ENCODE measurements at places on chromosomes 5 and 9.

GRCh38 chr9:18360005-18360404, 113.9 kb upstream of the ADAMTSL1 start:
- no peak for DNase-seq

GRCh38 chr9:131284856-131285255, 4.7 kb upstream of the PLPP7 start:
- no peak for DNase-seq

DNA sequence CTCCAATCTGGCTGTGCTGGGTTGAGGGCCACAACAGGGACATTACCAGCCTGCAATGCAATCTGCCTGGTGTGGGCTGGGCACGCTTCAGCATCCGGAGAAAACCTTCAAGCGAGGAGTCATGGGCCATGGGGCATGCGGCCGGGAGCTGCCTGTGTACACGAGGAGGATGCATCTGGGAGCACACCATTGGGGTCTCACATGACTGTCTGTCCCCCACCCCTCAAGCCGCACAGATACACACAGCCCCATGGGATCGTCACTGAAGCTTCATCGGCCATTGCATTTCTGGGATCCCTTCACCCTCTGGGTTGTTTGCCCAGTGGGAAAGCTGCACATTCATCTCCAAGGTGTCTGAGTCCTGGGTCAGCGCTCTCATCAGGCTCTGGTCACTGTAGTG, 9.9 kb downstream of the LCN1 start:
- DNase-seq = no peak

DNA sequence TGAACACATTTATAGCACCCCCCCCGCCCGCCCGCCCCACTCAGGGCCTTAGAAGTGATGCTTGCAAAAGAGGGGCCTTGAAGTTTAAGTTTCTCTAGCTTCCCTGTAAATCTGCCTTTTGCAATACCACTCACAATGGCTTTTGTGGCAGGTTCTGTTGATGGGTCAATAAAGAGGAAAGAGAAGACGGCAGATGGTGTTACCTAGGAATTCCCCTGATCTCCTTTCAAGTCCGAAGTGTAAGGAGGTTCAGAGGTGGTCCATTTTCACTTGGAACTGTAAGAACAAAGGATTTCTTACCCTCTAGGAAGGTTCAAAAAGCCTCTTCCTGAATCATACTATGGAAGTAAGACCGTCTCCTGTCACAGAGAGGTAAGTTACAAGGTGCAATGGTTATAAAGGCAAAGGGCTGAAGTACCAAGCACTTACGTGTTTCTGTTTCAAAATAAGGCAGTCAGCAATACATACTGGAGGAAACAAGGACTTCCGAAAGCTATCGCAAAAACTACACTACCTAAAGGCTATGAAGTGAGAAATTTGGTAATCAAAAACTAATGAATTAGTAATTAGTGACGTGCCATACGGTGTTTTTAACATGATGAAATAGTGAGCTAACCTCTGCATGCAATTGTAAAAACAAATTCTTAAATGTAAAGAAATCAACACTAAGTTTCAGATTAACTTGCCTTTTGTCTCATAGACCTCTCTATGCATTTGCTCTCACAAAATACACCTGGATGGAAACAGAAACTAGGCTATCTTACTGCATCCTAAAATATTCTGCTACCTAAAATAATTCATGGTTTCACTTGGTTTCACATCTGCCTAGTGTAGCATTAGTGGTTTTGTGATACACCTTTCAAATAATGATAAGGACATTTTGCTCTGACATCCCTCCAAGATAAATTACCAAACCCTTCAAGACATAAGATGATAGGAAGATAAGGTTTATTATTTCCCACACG, 589.4 kb upstream of the FAM174A start:
- DNase-seq = no peak

DNA sequence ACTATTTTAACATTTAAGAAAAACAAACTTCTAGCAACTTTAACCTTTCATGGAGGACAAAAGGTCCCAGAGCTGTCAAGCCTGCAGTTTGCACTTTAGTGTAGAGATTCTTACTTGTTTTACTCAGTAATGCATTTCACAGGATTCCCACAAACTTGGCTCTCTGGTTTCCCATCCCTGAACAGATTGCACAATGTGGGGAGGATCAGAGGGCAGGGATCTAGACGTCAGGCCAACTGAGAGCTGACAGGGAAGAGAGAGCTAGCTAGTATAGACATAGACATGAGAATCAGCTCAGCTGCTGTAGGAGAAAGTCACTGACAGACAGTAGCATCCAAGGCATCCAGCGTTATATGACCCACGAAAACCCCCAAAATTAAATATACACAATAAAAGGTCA, 20.9 kb upstream of the BNIP1 start:
- DNase-seq = no peak

GRCh38 chr9:13069498-13069897, 210.0 kb downstream of the MPDZ start:
- DNase-seq = no peak

All from activated CD4-positive, alpha-beta T cell treated with anti-CD3 and anti-CD28 coated beads for 48 hours (primary cell).